Stimulated activated naive CD4-positive, alpha-beta T cell treated with Interleukin-2 at 50 U/mL for 16 hours (primary cell): ENCODE measurements at places on chromosomes 5 and 9.

- no peak for DNase-seq
These were observed 59.8 kb downstream of the CPLANE1 start for GRCh38 chr5:37189355-37189754.

DNA sequence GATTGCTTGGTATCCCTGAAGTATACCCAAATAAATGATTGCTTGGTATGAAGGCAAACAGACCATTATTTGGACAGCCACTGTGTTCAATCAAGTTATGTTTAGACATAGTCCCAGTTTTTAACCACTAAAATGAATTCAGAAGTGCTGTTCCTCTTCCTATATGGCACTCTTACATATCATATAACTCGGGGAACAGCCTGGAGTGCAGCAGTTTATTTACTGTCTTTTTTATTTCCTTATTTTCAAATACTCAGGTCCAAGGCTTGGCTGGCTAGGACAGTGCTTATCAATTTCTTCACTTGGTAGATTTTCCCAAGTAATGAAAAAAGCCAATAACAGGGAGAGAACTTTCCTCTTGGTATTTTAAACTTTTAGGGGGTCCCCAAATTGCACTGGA lies 58.6 kb upstream of the CCDC112 start:
- DNase-seq = no peak

- no peak for DNase-seq
These were observed 463.7 kb upstream of the TLE4 start for GRCh38 chr9:79107911-79108676.

DNA sequence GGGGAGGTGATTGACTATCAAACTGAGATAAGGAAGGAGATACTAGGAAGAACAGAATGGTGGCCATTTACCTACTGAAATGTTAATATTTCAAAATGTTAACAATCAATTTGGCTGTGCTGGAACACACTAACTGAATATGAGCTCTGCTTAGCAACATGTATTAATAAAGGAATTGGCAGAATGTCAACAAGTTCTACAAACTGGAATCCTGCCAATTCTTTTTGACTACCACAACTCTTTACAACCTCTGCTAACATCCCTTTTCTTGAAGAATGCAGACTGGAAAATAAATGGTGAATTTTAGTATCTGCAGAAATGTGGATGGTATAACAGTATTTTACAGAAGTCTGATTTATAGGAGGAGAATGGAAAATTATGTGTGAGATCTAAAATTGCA lies 446.4 kb downstream of the ISL1 start:
- DNase-seq = no peak

DNA sequence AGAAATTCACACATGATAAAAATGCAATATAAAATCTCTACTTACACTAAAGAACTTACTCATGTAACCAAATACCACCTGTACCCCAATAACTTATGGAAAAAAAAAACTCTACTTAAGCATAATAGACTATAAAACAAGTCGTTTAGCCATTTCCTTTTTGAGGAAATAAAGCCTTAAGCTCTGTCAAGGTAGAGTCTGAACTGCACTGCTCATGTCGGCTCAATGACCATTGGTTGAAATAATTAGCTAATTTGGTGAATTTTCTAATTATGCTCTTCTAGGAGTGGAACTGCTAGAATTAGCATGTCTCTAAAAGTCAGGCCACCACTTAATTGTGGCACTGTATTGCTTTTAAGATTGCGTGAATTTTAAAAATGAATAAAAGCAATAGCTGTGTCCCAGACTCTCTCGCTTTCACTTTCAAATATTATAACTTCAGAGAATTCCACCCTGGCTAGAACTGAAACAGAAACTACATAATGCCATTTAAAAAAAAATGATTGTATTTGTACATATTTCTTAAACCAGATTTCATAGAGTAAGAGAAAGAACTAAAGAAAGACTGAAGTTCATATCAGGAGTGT lies 113.0 kb upstream of the PCA3 start:
- no peak for DNase-seq
